M059J (cell line): ENCODE measurements at places on chromosomes 16 and 17. TPM values are rescaled to one million over a fixed set of nuclear protein-coding genes. Genes with fewer than 3 reads are reported as not detected.

The HS3ST3A1 gene
- 1.8 and 3.6 TPM in 2 replicates for total RNA-seq

The PDIA2 gene
- 0.25 TPM in 1 of 2 replicates, not detected in the other for total RNA-seq

The BTBD17 gene
- not detected in 2 replicates for total RNA-seq

The AIPL1 gene
- total RNA-seq, result 0.05 TPM in 1 of 2 replicates, not detected in the other

The NPIPB13 gene
- total RNA-seq, result 0.42 and 0.71 TPM in 2 replicates

The SLC16A11 gene
- not detected in 2 replicates for total RNA-seq

GRCh38 chr16:15640966-15641365 lies 2.0 kb downstream of the MARF1 start:
- no peak for DNase-seq

- DNase-seq, result peak; percentile 49
Observed at GRCh38 chr16:13036600-13036999, 135.2 kb downstream of the SHISA9 start.

- no peak for DNase-seq
Observed at GRCh38 chr17:74573169-74573568, 5.9 kb upstream of the CD300H start.
